Esophagus (tissue), 2 donors: ENCODE measurements at places on chromosomes 12 and 14. TPM values are rescaled to one million over a fixed set of nuclear protein-coding genes. Genes with fewer than 3 reads are reported as not detected.

The MYH6 gene
- 0.63 TPM for polyA plus RNA-seq

The FAM90A1 gene
- 0.18 TPM for polyA plus RNA-seq

The FAM181A gene
- polyA plus RNA-seq, result not detected

The GZMB gene
- 3.2 TPM for polyA plus RNA-seq

The RIMBP2 gene
- polyA plus RNA-seq, result 0.69 TPM

The C12orf60 gene
- polyA plus RNA-seq, result 0.65 TPM

The IRF2BPL gene
- 3.5 TPM for polyA plus RNA-seq

The RPS29 gene
- 2,600 TPM for polyA plus RNA-seq
